ENCODE measurements at places on chromosomes 3 and 15.

DNA sequence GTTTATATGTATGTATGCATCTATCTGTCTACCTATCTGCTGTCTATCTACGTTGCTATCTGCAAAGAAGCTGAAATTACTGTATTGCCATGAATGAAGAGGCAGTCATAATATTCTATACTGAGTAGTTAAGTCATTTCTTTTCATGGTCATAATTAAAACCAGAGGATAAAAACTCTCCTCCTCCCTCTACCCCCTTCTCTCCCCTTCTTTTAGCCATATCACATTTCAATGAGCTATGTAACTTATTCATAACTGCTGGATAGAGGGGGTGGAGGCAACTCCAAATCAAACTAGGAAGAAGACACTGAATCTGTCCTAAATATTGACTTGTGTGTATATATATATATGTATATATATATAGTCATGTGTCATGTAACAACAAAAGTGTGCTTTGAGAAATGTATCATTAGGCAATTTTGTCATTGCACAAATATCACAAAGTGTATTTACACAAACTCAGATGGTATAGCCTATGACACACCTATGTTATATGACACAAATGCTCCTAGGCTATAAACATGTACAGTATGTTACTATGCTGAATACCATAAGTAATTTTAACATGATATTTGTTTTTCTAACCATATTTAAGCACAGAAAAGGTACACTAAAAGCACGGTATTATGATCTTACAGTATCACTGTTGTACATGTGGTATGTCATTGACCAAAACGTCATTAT, 229.7 kb upstream of the KCNMB2 start:
- DNase-seq = no peak

- no peak for DNase-seq
These were observed 246.1 kb downstream of the ZIC1 start for GRCh38 chr3:147655236-147655635.

GRCh38 chr3:79461129-79461792, 306.5 kb downstream of the ROBO1 start:
- no peak for DNase-seq

GRCh38 chr3:129057249-129057648, 3.3 kb upstream of the GP9 start:
- DNase-seq = no peak

- no peak for DNase-seq
These were observed 1.6 kb upstream of the ULK3 start for GRCh38 chr15:74844319-74845207.

DNA sequence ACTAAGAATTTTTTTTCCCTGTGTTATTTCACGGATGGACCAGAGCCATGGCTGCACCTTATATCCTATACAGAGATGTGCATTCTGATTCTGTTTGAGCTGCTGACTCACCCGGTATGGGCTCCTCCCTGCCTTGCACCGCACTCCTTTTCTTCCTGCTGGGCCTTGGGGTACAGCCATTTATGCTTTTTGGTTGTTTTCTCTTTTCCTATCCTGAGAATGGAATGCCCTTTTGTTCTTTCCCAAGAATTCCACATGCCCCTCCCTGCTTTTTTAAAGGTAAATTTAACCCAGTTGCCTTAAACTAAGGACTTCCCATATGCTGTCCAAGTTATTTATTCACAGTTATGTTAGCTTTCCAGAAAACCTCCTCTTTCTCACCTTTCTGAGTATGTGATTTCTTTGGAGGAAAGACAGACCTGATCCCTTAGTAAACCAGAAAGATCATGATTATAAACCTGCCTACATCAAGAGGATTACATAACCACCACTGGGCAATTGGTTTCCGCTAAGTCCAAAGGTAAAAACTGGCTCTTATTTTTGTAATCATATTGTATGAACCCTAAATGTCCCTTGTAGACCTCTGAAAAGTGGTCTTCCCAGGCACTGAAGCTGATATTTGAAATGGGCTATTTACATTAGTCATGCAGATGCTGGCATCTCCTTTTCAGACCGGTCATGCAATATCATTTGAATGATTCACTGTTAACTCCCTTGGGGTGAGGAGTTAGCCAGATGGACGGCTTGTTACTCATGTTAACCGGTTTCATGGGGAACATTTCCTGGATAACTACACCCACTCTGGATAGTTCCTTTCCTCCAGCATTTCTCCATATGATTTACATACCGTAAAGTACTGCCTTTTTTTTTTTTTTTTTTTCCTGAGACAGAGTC, 45.5 kb downstream of the TMOD3 start:
- DNase-seq = no peak

DNA sequence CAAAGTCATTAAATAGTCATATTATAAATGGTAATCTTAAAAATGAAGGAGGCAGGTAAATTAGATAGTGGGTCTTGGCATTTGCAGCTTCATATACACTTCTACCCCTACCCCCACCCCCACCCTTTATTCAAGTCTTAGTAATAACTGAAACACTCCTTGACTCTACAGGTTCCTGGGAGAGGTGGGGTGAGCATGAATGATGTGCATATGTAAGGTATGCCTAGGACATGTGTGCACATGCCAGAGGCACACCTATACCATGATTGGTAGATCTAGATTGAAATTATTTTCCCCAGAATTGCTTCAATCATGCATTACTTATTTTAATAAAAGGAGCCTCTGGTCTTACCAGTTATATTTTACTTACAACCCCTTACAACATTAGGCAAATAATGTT, 40.1 kb upstream of the PDCD6IP start:
- no peak for DNase-seq

GRCh38 chr3:185988080-185988815, 50.4 kb upstream of the TRA2B start:
- no peak for DNase-seq
